ENCODE measurements at places on chromosomes 12 and 14.

DNA sequence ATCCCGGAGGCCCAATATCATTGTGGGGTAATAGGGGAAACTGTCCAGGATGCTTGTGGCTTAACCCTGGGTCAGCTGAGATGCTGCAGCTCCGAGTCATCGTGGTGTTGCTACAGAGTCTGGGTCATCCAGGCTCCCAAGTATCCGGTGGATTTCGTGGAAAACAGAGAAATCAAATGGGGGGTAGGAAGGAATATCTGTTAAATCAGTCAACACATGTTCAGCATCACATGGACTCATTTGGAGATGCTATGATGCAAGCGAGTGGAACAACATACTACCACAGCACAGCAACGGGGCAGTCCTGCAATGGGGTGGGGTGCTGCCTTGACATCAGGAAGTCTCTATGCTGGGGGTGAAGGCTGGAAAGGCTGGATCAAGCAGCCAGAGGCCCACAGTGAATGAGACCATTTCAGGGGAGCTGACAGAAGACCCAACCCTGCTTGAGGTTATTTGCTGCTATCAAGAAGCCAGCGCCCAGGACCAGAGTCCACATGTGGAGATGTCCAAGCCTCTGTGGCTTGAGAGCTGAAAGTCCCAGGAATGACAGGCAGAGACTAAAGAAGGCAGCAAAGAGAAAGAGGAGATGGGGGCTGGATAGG, 22.9 kb downstream of the VDR start:
- peak; percentile 29 for DNase-seq

DNA sequence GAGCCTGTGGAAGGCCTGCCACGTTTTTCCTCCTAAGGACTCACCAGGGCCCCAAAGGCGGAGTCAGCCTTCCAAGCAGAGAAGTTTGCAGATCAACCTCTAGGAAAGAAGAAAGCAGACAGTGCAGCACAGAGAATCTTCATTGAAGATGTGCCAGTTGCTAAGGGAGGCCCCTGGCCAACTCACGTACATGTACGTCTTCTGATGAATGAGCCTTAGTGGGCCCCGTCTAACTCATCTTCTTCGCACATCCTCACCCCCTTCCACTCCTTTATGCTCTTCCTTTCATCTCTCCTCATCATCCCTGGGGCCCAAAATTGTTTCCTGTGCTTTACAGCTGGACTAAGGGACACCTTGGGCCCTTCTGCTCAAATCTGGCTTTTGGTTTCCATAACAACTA, 703.0 kb upstream of the TBX3 start:
- DNase-seq: no peak

DNA sequence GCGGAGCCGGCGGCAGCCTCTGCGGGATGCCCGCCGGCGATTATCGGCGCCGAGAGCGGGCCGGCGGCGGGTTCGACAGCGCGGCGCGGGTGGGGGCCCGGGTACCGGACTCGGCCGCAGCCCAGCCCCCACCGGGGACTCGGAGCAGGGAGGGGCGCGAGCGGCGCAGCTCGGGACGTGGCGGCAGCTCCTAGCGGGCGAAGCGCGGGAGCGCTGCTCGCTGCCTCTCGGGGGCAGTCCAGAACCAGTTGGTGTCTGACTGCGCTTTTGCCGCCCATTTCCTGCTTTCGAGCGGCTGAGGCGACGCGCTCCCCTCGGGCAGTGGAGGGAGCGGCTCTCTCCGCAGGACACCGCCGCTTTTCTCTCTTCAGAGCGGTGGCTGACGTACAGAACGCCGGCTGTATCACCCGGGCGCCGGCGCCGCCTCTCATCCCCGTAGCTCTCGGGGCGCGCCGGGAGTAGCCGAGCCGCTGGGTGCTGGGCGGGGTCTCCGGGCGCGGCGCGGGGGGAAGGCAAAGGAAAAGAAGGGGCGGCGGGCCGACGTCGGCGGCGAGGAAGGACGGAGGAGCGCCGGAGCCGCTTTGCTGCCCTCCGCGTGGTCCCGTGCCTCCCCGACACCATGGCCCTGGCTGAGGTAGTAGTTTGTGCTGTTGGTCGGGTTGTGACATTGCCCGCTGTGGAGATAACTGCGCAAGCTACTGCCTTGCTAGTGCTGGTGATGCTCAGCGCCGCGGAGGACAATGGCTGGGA, 136.6 kb downstream of the MON2 start:
- peak; percentile 76 for DNase-seq

DNA sequence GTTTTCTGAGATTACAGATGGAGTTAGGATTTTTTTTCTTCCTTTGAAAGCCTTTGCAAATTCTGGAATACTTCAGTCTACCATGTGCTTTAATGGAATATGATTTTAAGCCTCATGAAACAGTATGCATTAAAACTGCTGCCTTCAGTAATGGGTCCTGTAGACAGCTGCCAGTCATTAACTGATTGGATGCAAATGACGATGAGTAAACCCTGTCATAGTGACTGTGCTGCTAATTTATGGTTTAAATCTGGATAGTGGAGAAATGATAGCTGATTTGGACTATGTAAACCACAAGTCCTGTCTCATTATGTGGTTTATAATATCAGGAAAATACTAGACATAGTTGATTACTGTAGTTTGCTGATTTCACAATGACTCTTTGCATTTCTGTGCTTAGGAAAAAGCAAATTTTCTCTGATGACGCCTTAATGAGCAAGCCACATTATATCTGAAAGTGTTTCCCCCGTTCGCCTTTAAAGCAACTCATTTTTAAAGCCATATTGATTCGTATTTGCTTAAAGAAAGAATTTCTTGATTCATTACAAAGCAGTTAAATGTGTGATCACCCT, 217.6 kb downstream of the TMTC2 start:
- DNase-seq: no peak

- DNase-seq: no peak
Observed at GRCh38 chr12:53495903-53496751, 3.1 kb downstream of the MAP3K12 start.

GRCh38 chr12:59004456-59004855, 84.2 kb upstream of the LRIG3 start:
- no peak for DNase-seq

GRCh38 chr14:72332871-72333270, 400.6 kb downstream of the RGS6 start:
- no peak for DNase-seq
